ENCODE measurements at places on chromosomes 6 and 20.

- DNase-seq, result no peak
Measured at GRCh38 chr20:1648101-1648500, 9.5 kb downstream of the SIRPG start.

GRCh38 chr20:23918101-23918862 is 38.7 kb upstream of the CST5 start:
- no peak for DNase-seq

- DNase-seq, result no peak
Measured at GRCh38 chr20:61748376-61748775, 317.3 kb downstream of the TAF4 start.

GRCh38 chr20:51311636-51312479 is 230.7 kb downstream of the NFATC2 start:
- peak; percentile 56 for DNase-seq

DNA sequence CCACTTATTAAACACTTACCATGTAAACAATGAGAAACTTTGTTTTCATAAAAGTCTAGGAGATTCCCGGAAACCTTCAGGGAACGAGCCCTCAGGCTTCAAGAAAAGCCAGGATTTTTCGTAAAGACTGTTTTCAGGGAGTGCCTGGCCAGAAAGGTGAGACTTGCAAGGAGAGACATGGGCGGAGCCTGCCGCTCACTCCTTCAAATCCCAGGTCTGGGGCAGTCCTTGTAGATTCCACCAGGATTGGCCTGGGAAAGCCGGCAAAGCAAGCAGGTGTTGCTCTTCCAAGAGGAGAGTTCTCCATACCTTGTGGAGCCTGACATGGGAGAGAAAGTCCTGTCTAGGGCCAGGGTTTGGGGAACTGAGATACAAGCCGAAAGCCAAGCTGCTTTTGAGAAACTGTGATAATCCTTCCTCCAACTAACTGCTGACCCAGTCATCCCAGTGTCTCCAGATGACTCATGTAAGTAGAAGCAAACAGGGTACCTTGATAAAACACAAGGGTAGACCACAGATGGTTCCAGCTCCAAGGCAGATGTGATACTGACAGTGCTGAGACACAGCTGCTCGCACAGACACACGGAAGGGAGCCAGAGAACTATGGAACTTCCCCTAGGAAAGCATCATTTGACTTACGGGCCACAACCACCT is 69.4 kb upstream of the NAA20 start:
- DNase-seq, result peak; percentile 44

- DNase-seq, result no peak
Measured at GRCh38 chr6:52598824-52599190, 21.9 kb upstream of the TRAM2 start.

DNA sequence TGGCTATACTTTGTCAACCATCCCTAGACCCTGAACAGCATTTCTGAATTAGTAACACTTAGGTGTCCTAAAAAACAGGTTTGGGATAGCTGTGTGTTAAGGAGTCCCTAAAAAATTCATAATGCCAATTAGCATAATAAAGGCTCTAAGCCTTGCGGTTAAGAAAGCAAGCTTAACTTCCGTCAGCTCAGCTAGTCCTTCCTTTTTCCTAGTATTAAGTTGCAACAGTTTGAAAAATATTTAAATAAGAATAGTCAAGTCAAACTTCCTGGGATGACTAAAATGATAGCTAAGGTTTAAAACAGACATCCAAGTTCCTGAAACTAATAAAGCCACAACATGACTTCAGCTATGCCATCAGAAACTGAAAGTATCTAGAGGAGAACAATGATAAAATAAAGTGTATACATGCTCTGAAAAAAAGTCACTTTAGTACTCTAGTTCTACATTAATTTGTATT is 3.5 kb downstream of the AKIRIN2 start:
- DNase-seq, result no peak

GRCh38 chr6:33914645-33915044 is 110.8 kb upstream of the MLN start:
- no peak for DNase-seq

DNA sequence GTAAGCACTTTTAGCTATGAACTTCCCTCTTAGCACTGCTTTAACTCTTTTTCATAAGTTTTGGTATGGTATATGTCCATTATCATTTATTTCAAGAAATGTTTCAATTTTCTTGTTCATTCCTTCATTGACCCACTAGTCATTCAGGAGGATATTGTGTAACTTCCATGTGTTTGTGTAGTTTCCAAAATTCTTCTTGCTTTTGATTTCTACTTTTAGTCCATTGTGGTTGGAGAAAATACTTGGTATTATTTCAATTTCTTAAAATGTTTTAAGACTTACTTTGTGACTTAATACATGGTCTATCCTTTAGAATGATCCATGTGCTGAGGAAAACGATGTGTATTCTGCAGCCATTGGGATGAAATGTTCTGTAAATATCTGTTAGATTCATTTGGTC is 176.5 kb downstream of the CENPW start:
- DNase-seq, result no peak

- DNase-seq, result no peak
Measured at GRCh38 chr20:22630701-22631100, 46.3 kb upstream of the FOXA2 start.

GRCh38 chr20:20214757-20215275 is 153.1 kb upstream of the INSM1 start:
- DNase-seq, result no peak

GRCh38 chr6:53734473-53735299 is 60.1 kb upstream of the LRRC1 start:
- peak; percentile 77 for DNase-seq

GRCh38 chr6:4772750-4773149 is 3.5 kb upstream of the CDYL start:
- DNase-seq, result no peak

DNA sequence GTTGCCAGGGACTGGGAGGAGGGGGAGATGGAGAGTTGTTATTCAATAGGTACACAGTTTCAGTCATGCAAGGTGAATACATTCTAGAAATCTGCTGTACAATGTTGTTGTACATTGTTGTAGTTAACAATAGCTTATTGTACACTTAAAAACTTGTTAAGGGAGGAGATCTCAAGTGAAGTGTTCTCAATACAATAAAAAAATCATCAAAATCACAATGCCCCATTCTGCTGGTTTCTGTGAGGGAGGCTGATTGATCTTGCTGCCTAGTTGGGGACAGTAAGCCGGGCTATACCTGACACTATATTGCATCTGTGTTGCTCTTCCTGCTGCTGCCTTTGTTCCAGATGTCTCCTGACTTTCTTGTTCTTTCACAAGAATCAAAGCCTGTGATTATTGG is 232.1 kb downstream of the LRFN2 start:
- no peak for DNase-seq

DNA sequence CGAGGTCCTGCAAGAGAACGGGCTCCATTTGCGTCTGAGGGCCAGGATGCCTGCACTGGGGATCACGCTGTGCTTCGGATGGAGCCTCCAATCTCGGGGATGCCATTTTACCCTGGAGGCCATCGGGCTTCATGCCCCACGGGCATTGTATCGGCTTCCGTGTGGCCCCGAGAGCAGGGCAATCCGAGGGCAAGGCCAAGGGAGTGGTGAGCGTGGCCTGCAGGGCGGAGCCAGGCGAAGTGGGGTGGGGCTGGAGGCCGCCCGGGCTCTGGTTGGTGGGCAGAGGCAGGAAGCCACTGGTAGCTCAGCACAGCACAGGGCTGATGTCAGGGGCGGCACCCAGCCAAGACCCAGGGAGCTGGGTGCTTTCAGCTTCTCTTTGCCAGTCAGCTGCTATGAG is 57.5 kb upstream of the BHLHE23 start:
- no peak for DNase-seq

DNA sequence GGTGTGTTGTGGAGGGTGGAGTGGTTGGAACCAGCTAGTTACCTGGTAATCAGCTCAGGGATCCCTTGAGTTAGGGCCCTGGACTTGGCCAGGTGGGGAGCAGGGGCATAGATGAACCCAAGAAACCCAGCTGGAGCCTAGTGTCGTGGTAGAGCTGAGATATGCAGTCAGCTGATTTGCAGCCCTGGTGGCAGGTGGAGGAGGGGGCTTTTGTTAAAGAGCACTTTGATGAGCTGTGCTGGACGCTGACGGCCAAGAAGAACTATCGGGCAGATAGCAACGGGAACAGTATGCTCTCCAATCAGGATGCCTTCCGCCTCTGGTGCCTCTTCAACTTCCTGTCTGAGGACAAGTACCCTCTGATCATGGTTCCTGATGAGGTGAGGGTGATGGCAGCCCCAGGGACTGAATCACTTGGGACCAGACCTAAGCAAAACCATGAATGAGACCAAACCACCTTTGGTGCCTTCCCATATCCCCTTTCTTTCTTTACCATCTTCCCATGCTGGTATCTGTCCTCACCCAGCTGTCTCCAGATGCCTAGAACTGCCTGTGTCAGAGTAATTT is 12.7 kb downstream of the DEF6 start:
- DNase-seq, result no peak

- no peak for DNase-seq
Measured at GRCh38 chr6:71254323-71254722, 34.3 kb upstream of the OGFRL1 start.

- no peak for DNase-seq
Measured at GRCh38 chr20:2767768-2768631, 32.4 kb downstream of the CPXM1 start.

DNA sequence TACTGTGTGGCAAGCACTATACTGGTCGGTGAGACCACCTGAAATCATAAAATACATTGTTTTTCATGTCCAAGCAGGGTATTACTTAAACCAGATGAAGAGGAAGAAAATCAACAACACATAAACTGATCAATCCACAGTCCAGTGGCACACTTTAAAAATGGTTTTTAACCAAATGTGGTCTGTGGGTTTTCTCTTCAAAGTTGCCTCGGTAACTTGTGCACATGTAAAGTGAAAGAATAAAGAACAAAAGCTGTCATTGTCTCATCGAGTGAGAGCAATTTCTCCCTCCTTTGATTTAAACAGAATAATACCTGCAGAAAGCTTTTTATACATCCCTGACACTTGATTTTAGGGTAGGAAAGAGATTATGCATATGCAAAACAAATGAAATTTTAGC is 3.7 kb downstream of the FLRT3 start:
- no peak for DNase-seq

- no peak for DNase-seq
Measured at GRCh38 chr20:23047738-23048214, 1.7 kb downstream of the THBD start.

GRCh38 chr6:156809446-156810178 is 32.4 kb downstream of the ARID1B start:
- no peak for DNase-seq

DNA sequence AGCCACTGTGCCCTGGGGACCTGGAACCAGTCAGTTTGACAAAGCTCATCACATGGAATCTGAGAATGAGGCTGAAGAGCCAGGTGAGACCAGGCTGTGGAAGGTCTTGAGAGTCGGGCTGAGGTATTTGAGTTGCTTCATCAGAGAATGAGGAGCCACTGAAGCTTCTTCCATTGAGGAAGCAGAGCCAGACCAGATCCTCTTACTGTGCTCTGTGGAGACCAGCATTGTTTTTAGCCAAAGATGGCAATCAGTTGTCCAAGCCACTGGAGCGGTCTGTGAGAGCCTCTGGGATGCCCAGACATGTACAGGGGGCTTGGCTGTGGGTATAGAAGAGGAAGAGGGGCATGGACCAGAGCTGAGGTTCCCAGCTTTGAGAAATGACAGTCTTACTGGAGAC is 6.1 kb upstream of the EPB41L1 start:
- no peak for DNase-seq

- no peak for DNase-seq
Measured at GRCh38 chr6:46032110-46032998, 16.7 kb upstream of the CLIC5 start.

- DNase-seq, result no peak
Measured at GRCh38 chr6:40343877-40344565, 243.1 kb downstream of the LRFN2 start.

DNA sequence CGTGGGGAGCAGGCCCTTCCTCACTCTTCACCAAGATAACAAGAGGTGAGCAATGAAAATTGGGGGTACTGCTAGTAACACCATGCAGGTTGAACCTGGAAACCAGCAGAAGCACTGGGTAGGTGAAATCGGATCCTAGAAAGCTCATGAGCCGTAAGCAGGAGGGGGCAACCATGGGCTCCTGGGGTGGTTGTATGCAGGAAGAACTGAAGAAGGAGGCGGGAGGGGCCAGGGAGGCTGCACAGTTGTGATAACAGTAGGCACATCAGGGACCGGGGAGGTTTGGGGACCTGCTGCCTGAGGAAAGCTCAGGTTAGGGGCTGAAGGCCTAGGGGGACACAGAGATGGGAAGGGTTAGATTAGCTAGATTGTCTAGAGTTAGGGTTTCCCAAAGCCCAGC is 5.6 kb upstream of the LY6G5C start:
- DNase-seq, result no peak

DNA sequence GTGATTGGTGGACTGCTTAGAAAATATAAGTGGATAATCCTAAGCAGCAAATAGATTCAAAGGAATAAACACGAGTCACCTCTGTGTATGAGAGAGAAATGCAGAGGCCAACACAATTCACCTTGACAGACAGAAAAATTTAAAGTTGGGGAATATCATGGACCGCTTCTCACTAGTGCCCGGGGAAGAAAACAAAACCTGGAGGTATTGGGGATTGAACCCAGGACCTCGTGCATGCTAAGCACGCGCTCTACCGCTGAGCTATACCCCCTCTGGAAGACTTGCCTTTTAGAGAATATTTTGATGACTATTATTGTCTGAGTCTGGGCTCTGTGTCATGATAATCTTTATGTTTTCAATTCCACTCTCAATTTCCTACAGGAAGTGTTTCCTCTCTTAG is 111.9 kb downstream of the TRIM27 start:
- DNase-seq, result no peak

DNA sequence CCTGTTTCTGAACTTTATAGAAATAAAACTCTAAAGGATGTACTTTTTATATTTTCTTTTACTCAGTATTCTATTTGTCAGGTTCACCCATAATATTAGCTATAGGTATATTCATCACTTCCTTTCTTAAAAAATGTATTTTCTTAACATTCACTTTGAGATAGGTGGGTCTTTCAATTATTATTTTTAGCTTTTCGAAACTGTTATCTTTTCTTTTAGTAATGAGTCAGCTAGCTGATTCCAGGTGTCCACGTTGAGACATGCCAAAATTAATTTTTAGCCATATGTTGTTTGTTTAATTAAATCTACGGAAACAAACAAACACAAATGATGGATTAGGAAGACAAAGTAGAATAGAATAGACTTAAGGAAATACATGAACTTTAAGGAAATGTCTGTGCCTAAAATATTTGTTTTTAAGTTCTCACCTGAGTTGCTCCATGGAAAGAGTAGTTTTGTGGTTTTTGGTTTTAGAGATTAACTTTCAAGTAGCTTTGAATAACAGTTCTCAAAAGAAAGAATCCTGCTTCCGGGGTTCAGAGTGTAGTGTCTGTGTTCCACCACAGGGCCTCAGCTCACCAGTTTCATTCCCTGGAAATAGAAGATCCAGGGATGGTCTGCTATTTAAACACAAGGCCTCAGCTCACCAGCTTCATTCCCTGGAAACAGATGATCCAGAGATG is 435.0 kb downstream of the HAO1 start:
- DNase-seq, result no peak

GRCh38 chr20:58209652-58210397 is 18.6 kb downstream of the ANKRD60 start:
- DNase-seq, result peak; percentile 91

GRCh38 chr6:52328729-52329128 is 33.2 kb upstream of the PAQR8 start:
- DNase-seq, result no peak

GRCh38 chr6:46918806-46919205 is 2.9 kb downstream of the ADGRF5 start:
- DNase-seq, result no peak

- no peak for DNase-seq
Measured at GRCh38 chr20:11921321-11921720, 3.6 kb downstream of the BTBD3 start.

GRCh38 chr20:33900521-33901131 is 89.5 kb downstream of the CHMP4B start:
- DNase-seq, result no peak
